ENCODE measurements at places on chromosomes 4 and X. TPM values are rescaled to one million over a fixed set of nuclear protein-coding genes. Genes with fewer than 3 reads are reported as not detected.

- DNase-seq = peak; percentile 65
These were observed 9.4 kb downstream of the ARHGAP10 start for GRCh38 chr4:147741190-147741788.

The GASK1B gene
- total RNA-seq = 4.4 TPM

- no peak for DNase-seq
These were observed 76.2 kb downstream of the LNX1 start for GRCh38 chr4:53515076-53515475.

The TKTL2 gene
- not detected for total RNA-seq

The C4orf54 gene
- 0.02 TPM for total RNA-seq

GRCh38 chrX:121876305-121876704, 828.9 kb downstream of the GLUD2 start:
- DNase-seq = peak; percentile 11

The CT45A10 gene
- total RNA-seq = not detected

GRCh38 chrX:30906726-30907125, 17.7 kb upstream of the TAB3 start:
- peak; percentile 90 for DNase-seq

DNA sequence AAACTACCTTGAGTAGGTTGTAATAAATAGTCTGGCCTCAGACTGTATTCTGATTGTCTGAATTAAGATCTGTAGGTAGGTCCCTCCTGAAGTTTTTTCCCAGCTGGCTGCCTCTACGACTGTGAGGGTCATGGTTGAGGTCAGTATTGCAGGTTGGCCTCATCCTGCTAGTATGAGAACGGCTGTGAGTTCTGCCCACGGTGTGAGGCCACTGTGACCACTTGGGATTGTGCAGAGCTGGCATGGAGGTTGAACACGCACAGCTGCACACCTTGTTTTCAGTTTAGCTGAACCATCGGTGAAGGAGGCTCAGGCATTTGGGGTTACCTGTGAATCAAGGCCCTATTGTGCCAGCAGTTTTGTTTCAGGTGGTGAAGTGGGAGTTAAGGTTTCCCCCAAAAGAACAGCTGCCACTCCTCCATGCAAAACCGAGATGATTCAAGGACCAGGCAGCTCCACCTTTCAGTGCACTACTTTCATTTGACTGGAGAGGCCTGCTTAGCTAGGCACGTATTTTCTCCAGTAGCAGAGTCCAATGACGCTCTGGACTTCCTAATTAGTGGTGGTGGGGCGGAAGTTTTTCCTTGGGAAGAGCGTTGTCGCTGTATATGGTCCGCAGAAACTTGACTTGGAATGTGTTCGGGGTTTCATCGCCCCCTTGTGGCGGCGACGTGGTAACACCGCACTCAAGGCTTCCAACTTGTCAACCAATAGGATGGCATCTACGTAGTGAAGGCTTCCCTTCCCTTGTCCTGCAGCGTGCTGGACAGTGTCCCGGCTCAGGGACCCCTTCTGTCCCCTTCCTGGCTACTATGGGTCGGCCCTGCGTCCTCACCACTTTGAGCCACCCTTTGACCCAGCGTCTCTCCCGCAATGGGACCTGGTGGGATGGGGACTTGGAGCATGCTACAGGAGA, 13.8 kb downstream of the CMC4 start:
- peak; percentile 80 for DNase-seq

DNA sequence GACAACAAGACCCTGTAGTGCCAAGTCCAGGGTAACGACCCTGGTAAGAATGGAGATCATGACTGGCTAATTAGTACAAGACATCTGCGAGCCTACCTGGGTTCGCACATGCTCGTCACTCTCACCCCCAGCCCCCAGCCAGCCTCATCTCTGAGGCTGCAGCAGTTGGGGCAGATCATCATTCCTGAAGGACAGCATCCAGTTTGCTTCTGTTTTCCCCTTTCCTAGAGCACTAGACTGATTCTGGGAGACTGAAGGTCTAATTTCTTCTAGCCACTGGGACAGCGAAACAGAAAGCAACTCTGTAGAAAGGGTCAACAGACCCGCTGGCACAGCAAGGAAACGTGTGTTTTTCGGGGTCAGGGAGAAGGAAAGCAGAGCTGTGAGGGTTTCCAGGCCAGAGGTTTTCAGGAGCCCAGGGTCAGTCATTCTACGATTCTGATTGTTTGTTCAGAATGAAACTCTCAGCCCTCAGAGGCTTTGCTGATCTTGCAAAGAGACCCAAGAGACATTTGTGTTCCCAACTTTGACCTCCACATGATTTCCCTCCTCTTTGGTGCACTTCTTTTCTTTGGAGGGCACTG, 343.1 kb upstream of the NOCT start:
- DNase-seq = no peak

- DNase-seq = no peak
These were observed 819.3 kb upstream of the FRG1 start for GRCh38 chr4:189121336-189121735.

The SYTL4 gene
- 9.1 TPM for total RNA-seq

- DNase-seq = no peak
These were observed 124.3 kb upstream of the RASGEF1B start for GRCh38 chr4:81595798-81596610.

DNA sequence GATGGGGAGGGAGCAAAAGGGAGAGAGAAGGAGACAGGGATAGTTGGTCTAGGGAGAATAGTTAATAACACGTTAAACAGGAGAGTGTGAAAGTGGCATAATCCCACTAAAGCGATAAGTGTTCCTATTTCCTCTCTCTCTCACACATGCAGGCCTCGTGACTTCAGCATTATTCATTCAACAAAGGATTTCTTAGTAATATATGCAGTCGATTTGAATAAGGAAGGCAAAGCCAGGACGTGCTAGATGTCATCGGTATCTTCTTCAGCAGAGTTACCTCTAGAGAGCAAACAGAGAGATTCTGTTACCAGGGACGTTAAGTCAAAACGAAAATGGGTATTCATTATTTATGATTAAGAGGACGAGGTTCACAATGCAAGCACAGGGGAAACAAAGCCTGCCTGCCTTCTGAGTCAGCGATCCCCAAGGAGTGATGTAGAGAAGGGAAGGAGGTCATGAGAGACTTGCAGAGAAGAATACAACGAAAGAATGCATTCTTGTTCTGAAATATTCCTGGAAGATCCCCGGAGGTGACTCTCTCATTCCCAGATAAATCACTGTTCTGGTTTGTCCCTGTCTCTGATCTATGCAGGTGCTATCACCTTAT, 1048.4 kb downstream of the NLGN4X start:
- DNase-seq = no peak

- peak; percentile 17 for DNase-seq
These were observed 299.1 kb upstream of the ANKRD50 start for GRCh38 chr4:125011646-125012045.

The MMGT1 gene
- 62.9 TPM for total RNA-seq

Measured in M059J (cell line).